Small intestine (tissue), 16 donors: ENCODE measurements at places on chromosomes 3 and 15.
A peak's percentile ranks its signal among the peaks of the same experiment; 100 is the strongest.

GRCh38 chr15:71312731-71313460, 197.6 kb downstream of the THSD4 start:
- no peaks in the 10 kb centered on the region for H3K36me3 ChIP-seq
- no peak for DNase-seq
- H3K4me3 ChIP-seq = no peak overlapping the region
- H3K27ac ChIP-seq = no peak overlapping the region
- H3K27me3 ChIP-seq = no peaks in the 10 kb centered on the region

- H3K36me3 ChIP-seq = no peaks in the 10 kb centered on the region
- no peaks in the 10 kb centered on the region for H3K27me3 ChIP-seq
- H3K27ac ChIP-seq = peak overlapping the region; percentile 52
- DNase-seq = peak; percentile 47
Measured at GRCh38 chr3:71579935-71580406, 3.6 kb downstream of the FOXP1 start.

DNA sequence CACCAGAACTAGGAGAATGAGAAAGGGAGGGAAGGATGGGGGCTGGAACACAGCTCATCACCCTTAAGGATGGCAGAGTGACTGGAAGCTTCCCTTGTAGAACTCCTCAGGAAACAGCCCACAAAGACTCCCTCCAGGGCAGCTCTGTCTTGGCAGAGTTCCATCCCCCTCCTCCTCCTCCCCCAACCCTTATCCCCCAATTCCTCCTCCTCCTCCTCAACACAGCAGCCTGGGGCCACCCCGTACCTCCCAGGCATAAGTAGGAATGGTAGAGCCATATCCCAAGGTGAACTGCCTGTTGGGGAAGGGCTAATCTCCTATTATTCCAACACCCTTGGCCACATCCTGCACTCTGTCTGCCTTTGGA, 38.8 kb downstream of the ADCY5 start:
- no peaks in the 10 kb centered on the region for H3K27me3 ChIP-seq
- H3K27ac ChIP-seq = peak overlapping the region; percentile 64
- DNase-seq = no peak
- H3K4me3 ChIP-seq = no peak overlapping the region
- H3K36me3 ChIP-seq = no peaks in the 10 kb centered on the region

DNA sequence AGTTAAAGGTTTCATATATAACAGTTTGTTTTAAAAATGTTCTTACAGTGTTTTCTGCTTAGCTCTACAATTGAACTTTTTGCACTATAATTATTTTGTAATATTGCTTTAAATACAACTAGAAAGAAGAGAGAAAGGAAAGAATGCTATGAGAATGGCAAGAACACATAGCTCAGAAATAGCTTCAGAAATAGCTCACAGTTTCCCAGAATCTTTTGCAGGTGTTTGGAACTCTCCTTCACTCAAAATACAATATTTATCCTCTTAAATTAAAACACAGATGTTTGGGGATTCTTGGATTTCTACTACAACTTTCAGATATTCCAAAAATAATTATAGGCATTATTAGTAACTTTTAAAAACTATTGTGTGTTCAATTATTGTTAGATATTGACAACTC, 658.0 kb upstream of the DPPA4 start:
- no peaks in the 10 kb centered on the region for H3K4me1 ChIP-seq
- H3K4me3 ChIP-seq = no peak overlapping the region
- H3K27ac ChIP-seq = no peak overlapping the region

- no peaks in the 10 kb centered on the region for H3K27me3 ChIP-seq
- no peak overlapping the region for H3K27ac ChIP-seq
- no peak for DNase-seq
- H3K36me3 ChIP-seq = no peaks in the 10 kb centered on the region
Measured at GRCh38 chr3:76097589-76097969, 312.2 kb upstream of the ZNF717 start.

GRCh38 chr3:8499181-8499611, 2.4 kb upstream of the LMCD1 start:
- H3K27ac ChIP-seq = no peak overlapping the region
- H3K27me3 ChIP-seq = no peaks in the 10 kb centered on the region
- DNase-seq = no peak
- no peaks in the 10 kb centered on the region for H3K4me1 ChIP-seq

DNA sequence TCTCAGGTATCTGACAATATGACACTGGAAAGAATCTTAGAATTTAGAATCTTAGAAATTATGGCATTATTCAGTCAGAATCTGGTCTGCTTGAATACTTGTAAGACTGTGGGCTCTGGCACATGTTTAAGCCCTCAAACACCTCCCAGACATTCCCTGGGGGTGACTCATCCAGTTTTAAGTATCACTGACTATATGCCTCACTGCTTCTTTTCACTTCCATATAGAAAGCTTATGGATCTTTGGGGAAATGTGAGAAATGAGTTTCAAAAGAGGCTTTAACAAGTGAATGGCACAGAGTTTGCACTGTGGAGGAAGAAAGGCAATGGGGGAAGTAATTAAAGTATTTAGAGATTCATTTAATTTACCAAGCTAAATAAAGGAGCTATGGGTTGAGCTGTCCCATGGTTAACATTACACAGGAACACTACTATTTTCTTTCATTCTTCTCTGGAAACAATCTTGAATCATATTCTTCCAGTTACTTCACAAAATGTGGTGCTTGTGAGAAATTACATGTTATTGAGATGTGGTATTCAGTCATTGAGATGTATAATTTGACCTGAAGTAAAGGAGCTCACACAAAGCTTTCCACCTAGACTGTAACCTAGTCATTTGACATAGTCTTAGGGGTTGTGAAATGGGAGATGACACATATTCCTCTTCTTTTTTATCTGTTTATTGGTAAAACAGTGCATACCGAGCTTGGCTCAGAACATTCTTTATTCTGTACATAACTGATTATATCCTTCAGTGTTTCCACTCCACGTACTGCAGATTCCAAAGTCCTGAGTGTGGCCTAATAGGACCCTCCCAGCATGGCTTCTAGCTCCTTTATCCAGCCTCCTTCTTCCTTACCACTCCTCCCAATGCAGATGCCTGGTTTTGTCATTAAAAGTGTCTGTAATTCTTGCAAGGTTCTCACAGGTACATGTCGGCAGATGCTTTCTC, 544.6 kb upstream of the NECTIN3 start:
- no peaks in the 10 kb centered on the region for H3K4me1 ChIP-seq
- no peak for DNase-seq
- no peaks in the 10 kb centered on the region for H3K36me3 ChIP-seq
- no peak overlapping the region for H3K4me3 ChIP-seq
- H3K27me3 ChIP-seq = no peaks in the 10 kb centered on the region

DNA sequence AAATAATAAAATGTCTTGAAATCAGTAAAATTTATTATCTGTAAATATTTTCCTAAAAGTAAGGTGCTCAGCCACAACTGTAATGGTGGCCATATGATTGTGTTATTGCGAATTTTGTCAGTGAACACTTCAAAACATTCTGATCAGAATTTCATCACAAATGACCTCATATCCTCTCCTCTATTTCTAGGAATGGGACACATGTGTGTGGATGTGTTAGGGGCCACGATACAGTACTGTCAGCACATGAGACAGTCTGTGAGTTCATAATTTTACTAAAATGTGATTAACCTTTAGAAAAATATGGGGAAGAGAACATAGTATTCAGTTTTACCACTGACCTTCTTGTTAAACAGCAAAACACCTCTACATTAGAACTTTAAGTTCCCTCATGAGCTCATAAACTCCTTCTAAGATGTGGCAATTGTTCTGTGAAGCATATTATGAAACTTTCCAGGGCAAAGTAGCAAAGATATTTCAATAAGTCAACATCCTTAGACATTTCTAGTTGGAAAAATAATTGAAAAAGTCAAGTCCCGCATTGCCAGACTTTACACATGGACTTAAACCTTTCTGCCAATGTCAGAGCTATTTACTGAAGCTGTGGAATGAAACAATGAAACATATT, 158.2 kb upstream of the ABI3BP start:
- no peak overlapping the region for H3K4me3 ChIP-seq
- H3K36me3 ChIP-seq = no peaks in the 10 kb centered on the region
- peak; percentile 44 for DNase-seq
- H3K4me1 ChIP-seq = peaks cover 2% of the 10 kb centered on the region
- no peaks in the 10 kb centered on the region for H3K27me3 ChIP-seq

- H3K27ac ChIP-seq = no peak overlapping the region
- H3K36me3 ChIP-seq = no peaks in the 10 kb centered on the region
- H3K4me1 ChIP-seq = no peaks in the 10 kb centered on the region
- DNase-seq = no peak
- H3K4me3 ChIP-seq = no peak overlapping the region
Measured at GRCh38 chr3:54967731-54968161, 39.9 kb upstream of the LRTM1 start.

- no peaks in the 10 kb centered on the region for H3K36me3 ChIP-seq
- no peaks in the 10 kb centered on the region for H3K4me1 ChIP-seq
- no peak overlapping the region for H3K4me3 ChIP-seq
- no peak overlapping the region for H3K27ac ChIP-seq
- no peaks in the 10 kb centered on the region for H3K27me3 ChIP-seq
Measured at GRCh38 chr3:128950223-128950938, 43.5 kb downstream of the CFAP92 start.

GRCh38 chr15:56371495-56372147, 6.4 kb downstream of the TEX9 start:
- no peaks in the 10 kb centered on the region for H3K36me3 ChIP-seq
- no peak overlapping the region for H3K27ac ChIP-seq
- H3K27me3 ChIP-seq = no peaks in the 10 kb centered on the region
- peak; percentile 6 for DNase-seq

DNA sequence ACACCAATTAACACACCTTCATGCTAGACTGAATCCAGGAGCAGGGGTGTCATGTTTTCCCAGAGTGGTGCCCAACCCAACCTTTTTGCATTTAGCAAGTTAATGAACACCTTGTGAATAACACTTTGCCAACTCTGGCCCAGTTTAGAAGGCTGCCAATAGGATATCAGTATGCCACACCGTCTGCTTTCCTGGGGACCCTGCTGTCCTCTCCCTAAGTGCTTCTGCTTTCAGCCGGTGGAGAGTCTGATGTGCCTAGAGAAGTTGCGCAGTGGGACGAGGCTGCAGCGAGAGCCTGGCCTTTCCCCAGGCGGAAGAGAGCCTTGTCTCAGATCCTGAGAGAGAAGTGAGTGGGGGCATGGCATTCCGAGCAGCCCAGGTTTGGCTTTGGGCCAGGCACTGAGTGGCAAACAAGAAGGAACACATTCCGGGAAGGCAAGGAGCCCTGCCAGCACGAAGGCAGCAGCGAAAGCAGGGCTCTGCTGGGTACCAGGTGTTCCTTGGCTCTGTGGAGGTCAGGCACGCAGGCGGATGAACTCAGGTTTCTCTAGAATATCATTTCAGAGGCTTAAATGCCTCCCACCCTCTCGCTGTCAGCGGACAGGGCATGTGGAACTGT, 36.9 kb downstream of the SENP8 start:
- H3K4me3 ChIP-seq = peak overlapping the region; percentile 47
- H3K4me1 ChIP-seq = no peaks in the 10 kb centered on the region
- H3K27me3 ChIP-seq = no peaks in the 10 kb centered on the region
- DNase-seq = peak; percentile 57
- H3K36me3 ChIP-seq = no peaks in the 10 kb centered on the region

DNA sequence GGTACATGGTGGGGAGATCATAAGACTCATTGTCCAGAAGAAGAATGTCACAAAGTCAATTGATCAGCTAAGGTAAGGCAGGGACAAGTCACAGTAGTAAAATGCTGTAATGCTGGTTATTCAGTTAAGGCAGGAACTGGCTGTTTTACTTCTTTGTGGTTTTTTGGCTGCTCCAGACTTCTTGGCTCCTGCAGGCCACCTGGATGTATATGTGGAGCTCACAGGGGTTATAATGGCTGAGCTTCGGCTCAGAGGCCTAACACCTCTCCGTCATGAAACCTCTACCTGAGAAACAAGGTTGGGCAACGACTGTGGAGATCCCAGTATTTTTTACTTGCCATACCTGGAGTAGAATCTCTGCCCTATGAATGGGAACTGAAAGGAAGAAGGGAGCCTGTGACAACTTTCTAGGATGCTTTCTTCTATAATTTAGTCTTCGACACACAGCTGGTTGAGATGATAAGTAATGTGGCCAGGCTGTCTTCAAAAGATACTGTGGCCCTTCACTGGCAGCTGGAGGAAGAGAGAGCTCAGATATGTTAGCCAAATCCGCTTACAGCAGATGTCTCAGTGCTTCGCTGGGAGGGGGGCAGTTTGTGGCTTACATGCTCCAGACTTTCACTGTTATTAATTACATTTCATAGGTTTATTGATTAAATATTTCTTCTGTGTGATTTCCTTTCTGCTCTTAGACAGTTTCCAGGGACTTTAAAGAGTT, 887.8 kb downstream of the IGSF11 start:
- H3K36me3 ChIP-seq = no peaks in the 10 kb centered on the region
- H3K4me1 ChIP-seq = no peaks in the 10 kb centered on the region
- no peaks in the 10 kb centered on the region for H3K27me3 ChIP-seq
- H3K4me3 ChIP-seq = no peak overlapping the region
- no peak for DNase-seq
- H3K27ac ChIP-seq = no peak overlapping the region

GRCh38 chr3:183038221-183038620, 57.9 kb upstream of the DCUN1D1 start:
- peaks cover 13% of the 10 kb centered on the region for H3K36me3 ChIP-seq
- H3K4me3 ChIP-seq = no peak overlapping the region
- no peak overlapping the region for H3K27ac ChIP-seq
- no peaks in the 10 kb centered on the region for H3K27me3 ChIP-seq
- no peaks in the 10 kb centered on the region for H3K4me1 ChIP-seq

- H3K4me1 ChIP-seq = no peaks in the 10 kb centered on the region
- H3K4me3 ChIP-seq = no peak overlapping the region
- peak; percentile 13 for DNase-seq
- H3K27me3 ChIP-seq = no peaks in the 10 kb centered on the region
Measured at GRCh38 chr3:152026033-152026556, 152.7 kb downstream of the SUCNR1 start.

GRCh38 chr3:16543242-16543864, 29.9 kb upstream of the RFTN1 start:
- no peaks in the 10 kb centered on the region for H3K27me3 ChIP-seq
- no peaks in the 10 kb centered on the region for H3K36me3 ChIP-seq
- DNase-seq = no peak
- no peak overlapping the region for H3K27ac ChIP-seq
- H3K4me3 ChIP-seq = no peak overlapping the region

DNA sequence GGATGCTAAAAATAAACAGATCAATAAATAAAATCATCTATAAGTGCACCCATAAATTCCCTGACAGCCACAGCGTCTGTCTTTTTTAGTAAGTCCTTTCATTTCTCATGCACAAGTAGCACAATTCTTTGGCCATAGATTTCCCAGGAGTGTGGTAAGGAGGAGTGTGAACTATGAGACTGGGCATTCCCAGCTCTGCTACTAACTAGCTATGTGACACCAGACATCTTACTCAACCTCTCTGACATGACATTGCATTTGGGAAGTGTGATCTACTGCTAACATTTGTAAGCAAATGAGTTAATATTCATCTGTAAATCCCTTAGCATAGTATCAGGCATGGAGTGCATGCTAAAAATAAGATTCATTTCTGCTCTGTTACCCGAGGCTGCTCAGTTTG, 301.7 kb downstream of the NTRK3 start:
- no peak overlapping the region for H3K27ac ChIP-seq
- no peak overlapping the region for H3K4me3 ChIP-seq
- no peaks in the 10 kb centered on the region for H3K36me3 ChIP-seq
- H3K4me1 ChIP-seq = no peaks in the 10 kb centered on the region
- DNase-seq = no peak

GRCh38 chr3:12629560-12629959, 34.4 kb downstream of the RAF1 start:
- H3K36me3 ChIP-seq = peaks cover 7% of the 10 kb centered on the region
- H3K27ac ChIP-seq = no peak overlapping the region
- no peaks in the 10 kb centered on the region for H3K27me3 ChIP-seq
- H3K4me3 ChIP-seq = no peak overlapping the region
- no peaks in the 10 kb centered on the region for H3K4me1 ChIP-seq
- no peak for DNase-seq

- DNase-seq = no peak
- H3K36me3 ChIP-seq = no peaks in the 10 kb centered on the region
- no peaks in the 10 kb centered on the region for H3K27me3 ChIP-seq
- peaks cover 18% of the 10 kb centered on the region for H3K4me1 ChIP-seq
- H3K27ac ChIP-seq = no peak overlapping the region
- no peak overlapping the region for H3K4me3 ChIP-seq
Measured at GRCh38 chr3:184158404-184158803, 3.2 kb downstream of the DVL3 start.
